ENCODE measurements at places on chromosomes 3 and 15.

DNA sequence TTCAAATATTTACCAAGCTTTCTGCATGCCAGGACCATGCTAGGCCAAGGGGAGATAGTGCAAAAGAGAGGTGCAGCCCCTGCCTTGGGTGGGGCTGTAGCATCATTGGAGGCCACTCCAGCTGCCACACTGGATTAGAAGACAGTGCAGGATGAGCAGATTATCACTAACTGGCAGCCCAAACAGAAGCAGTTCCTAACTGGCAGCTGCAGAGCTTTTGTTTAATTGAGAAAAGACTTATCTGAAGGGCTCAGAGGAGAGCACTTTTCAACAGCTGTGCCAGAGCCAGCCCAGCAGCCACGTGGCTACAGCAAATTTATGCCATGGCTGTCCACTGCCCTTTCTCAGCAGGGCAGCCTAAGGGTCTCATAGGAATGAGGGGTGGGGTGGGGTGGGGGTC, 13.5 kb upstream of the ACSBG1 start:
- DNase-seq, result no peak

DNA sequence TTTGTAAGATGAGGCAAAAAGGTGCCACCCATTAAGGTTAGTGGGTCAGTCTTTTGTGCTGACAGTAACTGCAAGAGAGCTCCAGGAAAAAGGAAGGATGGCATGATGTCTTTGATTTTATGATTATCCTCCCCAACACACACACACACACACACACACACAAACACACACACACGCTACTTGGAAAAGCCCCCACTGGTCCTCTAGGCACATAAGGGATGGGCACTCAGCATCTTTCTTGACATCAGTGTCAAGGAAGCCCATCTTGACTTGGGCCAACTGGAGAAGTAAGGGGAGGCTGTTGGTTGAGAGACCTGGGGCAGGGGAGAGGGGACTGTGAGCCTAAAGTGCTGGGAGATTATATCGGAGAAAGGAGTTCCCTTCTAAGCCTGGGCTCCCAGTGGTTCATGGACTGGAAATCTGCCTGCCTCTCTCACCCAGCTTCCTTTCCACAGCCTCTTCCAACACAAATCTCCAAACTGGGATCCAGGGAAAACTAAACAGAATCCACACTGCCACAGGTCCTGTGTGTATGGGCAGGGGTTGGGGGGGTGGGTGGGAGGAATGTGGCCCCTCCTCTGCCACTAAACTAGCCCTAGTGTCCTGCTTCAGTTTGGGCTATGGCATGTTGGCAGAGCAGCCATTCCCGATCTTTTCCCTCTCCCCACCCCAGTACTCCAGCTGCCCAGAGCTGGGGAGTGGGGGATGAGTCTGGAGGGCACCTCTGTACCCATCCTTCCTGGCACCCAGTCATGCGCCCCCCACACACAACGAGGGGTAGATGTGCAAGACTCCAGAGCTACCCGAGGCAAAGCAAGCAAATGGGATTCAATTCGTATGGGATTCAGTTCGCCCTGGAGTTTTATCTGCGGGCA, 1.6 kb downstream of the AMOTL2 start:
- no peak for DNase-seq

- no peak for DNase-seq
Observed at GRCh38 chr15:38602910-38603670, 38.5 kb upstream of the RASGRP1 start.

- no peak for DNase-seq
Observed at GRCh38 chr3:156677536-156677935, 3.1 kb downstream of the TIPARP start.

GRCh38 chr15:68230157-68231100, 901 bp upstream of the CLN6 start:
- DNase-seq, result no peak

DNA sequence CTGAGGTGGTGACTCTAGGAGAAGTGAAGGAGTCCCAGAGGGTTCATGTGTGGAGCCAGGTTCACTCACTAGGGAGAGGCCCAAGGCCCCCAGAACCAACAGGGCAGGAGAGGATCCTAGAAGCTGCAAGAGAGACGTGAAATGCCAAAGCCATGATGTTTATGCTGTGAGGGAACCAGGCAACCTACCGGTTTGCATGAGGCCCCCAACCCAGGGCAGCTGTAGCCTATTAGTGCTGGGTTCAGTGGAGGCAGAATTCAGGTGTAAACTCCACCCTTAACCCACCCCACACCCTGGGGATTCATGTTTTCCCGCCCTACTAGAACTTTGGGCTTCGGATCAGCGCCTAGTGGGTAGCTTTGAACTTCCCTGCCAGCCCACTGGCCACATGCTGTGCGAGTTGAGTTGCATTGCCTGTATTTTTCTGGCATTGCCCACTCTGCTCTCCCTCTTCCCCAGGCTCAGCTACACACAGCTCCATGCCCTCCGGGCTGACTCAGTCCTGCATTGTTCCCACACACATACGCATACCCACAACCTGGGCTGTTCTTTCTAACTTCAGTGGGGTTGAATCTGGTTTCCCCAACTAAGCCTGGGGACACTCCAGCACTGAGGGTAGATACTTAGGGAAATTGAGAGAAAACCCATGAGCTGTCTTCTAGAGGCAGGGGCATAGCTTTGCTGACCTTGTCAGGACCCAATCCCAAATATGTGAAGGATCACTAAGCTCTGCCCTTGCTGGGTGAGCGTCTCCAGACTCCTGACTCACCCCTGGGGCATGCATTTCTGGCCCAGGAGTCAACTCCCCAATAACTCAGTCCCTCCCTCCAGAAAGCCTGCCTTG, 2.0 kb upstream of the ZBTB47 start:
- no peak for DNase-seq

GRCh38 chr3:185961675-185962232, 23.9 kb upstream of the TRA2B start:
- no peak for DNase-seq

DNA sequence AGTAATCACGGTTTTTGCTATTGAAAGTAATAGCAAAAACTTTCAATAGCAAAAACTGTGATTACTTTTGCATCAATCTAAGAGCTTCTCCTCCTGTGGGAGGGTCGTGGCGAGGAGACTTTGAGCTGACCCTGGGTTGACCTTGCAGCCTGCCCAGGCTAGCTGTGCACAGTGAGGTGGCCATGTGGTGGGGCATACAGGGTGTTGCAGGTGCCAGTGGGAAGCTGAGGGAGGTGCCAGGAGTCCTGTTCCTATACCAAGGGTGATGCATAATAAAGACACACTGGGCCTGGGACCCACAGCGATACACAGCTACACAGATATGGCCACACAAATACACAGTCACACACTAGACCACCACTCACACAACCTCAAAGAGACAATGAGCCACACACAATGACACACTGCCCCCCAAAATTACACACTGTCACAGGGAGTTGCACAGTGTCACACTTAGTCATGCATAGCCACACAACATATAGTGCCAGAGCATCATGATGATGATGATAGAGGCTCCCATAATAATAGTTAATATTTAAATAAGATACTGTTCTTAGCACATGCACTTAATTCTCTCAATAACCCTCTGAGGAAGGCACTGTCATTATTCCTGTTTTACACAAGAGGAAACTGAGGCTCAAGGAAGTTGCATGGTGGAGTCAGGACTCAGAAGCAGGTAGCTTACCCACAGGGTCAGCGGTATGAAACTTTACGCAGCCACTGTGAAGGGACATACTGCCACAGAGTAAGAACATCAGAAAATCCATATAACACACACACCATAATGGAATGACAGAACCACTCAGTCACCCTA, 6.3 kb downstream of the PLCD1 start:
- DNase-seq, result no peak

DNA sequence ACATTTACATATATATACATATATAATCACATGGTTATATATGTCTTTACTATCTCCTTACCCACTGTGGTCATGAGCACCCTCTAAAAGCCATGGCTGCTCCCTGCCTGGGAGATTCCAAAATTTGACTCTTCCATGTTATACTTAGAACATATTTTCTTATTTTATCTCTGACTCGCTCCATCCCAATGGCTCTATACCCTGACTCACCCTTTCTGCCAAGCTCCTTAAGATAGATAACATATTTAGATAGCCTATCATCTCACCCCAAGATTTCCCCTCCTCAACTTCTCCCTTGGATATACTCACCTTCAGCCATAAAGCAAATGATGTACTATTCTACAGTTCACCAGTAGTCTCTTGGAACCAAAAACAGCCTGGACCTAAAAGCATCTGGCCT, 65.1 kb downstream of the CD200R1L start:
- DNase-seq, result no peak

DNA sequence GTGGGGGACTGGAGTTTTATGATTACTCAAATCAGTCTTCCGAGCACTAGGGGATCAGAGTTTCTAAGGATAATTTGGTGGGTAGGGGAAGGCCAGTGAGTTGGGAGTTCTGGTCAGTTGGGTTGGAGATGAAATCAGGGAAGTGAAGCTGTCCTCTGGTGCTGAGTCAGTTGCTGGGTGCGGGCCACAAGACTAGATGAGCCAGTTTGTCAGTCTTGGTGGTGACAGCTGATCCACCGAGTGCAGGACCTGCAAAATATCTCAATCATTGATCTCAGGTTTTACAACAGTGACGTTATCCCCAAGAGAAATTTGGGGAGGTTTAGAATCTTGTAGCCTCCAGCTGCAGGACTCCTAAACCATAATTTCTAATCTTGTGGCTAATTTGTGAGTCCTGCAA, 249.4 kb downstream of the FAM43A start:
- no peak for DNase-seq

- DNase-seq, result no peak
Observed at GRCh38 chr3:101588616-101589015, 14.6 kb downstream of the PCNP start.

DNA sequence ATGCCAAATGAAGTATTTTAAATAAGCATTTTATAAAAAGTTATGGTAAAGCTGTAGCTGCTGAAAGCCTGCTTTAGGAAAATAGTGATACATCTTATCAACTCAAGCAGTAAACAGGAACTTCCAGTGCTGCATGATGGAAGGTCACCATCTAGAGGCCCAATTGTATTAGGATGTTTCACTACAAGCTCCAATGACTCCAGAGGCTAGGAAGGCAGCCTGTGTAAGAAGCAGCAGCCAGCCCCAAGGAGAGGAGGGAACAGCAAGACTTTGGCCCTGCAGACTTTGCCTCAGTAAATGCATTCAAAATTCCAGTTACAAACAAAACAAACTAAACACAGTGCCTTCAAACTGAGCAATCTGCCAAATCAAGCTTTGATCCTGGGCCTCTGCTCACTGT, 32.1 kb downstream of the ILDR1 start:
- no peak for DNase-seq

GRCh38 chr3:192890347-192891335, 27.0 kb downstream of the MB21D2 start:
- no peak for DNase-seq

- no peak for DNase-seq
Observed at GRCh38 chr3:24604215-24604614, 109.6 kb upstream of the THRB start.

DNA sequence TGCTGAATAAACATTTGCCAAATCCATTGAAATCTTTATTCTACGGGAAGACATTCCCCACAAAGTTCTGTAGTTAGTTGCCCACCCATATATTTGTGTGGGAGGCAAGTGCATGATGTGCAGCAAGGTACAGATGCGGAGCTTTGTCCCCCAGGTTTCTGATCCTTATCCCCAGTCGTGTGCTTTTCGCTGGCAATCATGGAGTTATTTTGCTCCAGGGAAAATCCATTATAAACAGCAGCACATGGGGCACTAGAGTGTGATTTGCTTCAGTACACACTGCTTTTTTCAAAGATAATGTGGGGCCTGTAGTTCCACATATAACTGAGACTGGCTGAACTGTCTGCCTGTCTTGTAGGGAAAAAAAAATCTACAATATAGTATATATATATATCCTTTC, 132.1 kb downstream of the FEZF2 start:
- no peak for DNase-seq

GRCh38 chr15:89472785-89473256, 23.6 kb downstream of the RHCG start:
- DNase-seq, result no peak

- no peak for DNase-seq
Observed at GRCh38 chr15:78907577-78907976, 34.9 kb downstream of the MORF4L1 start.

DNA sequence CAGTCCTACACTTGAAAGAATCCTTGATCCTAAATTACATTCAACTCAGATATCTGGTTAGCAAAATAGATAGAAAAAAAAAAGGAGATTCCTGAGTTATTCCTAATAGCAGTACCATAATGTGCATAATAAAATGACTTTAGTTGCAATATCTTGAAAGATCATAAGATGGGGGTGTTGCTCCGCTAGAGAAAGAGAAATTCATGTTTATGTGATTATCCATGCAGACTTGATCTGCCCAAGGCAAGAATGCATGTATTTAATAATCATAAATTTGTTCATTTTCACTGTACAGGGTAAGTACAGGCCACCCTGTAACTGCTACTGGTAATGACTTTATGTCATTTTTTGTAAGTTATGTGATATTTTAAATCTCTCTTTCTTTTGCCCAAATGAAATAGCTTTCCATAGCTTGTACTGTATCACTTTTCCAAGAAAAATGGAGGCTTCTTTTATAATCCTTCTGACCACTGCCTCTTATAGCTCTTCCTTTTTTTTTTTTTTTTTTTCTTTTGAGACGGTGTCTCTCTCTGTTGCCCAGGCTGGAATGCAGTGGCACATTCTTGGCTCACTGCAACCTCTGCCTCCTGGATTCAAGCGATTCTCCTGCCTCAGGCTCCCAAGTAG, 84.6 kb downstream of the HCN4 start:
- DNase-seq, result no peak

- DNase-seq, result no peak
Observed at GRCh38 chr3:117454254-117454653, 744.7 kb downstream of the TUSC7 start.

GRCh38 chr15:51198701-51199232, 104.1 kb upstream of the TNFAIP8L3 start:
- no peak for DNase-seq

GRCh38 chr3:184912163-184912562, 100.2 kb downstream of the VPS8 start:
- no peak for DNase-seq

DNA sequence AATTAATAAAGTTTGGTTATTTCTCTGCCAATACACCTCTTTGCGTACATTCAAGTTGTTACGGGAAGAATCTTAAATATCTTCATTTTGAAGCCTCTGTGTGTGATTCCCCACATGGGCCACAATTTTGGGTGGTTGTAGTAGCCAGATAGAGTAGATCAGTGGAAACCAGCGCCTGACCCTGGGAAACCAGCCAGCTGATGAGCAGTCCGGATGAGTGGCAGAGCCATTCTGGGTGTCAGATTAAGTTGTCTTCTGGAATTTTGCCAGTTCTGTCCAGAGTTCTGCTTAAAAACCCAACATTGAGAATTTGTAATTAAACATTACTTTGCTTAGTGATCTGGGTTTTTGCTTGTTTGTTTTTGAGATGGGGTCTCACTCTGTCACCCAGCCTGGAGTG, 49.7 kb downstream of the MRPS25 start:
- no peak for DNase-seq

DNA sequence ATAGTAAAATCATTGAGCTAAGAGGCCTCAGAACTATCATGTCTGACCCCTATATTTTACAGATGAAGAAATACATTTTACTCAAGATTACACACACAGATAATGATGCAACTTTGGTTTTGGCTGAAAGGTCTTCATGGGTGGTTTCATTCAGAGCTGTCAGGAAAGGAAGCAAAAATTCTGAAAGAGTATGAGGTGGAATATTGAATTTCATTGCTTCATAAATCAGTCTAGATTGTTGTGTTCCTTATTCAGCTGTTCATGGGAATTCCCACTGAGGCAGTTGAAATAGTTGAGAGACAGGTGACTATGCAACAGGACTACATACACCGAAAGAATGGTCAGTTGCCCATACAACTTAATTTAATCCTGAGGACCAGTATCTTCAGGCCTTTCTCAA, 39.4 kb downstream of the CD200 start:
- DNase-seq, result no peak

All from stimulated activated CD8-positive, alpha-beta memory T cell treated with anti-CD3 and anti-CD28 coated beads, Interleukin-15, amount 100 ng/mL, for 24 hours (primary cell).